ENCODE measurements at places on chromosomes 5 and 9.

GRCh38 chr5:80915716-80916115 lies 44.4 kb upstream of the RASGRF2 start:
- DNase-seq, result no peak

DNA sequence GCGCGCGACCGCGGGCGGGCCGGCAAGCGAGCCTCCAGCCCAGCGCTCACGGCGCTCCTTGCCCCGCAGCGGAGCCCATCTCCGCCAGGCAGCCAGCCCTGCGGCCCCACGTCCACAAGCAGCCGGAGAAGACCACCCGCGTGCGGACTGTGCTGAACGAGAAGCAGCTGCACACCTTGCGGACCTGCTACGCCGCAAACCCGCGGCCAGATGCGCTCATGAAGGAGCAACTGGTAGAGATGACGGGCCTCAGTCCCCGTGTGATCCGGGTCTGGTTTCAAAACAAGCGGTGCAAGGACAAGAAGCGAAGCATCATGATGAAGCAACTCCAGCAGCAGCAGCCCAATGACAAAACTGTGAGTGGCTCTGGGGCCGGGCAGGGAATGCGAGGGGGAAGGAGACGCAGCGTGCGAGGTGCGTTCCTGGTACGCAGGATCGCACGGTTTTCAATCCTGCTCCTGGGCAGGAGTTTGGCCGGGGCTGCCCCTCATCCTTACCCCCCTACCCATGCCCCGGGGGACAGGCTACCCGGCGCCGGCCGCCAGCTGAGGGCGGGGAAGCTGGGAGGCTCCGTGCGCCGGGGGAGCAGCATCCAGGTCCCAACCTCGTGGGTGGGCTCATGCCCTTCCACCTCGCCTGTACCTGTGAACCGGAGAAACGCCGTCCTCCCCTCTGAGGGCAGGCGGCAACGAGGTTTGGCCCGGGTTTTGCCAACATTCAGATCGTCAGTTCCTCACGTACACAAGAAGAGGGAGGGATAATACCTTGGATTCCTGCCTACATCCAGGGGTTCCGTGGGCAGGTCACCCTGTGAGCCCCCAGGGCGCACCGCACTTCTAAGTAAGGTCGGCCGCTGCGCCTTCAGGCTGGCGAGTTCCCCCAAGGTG lies 6.6 kb downstream of the ISL1 start:
- no peak for DNase-seq

DNA sequence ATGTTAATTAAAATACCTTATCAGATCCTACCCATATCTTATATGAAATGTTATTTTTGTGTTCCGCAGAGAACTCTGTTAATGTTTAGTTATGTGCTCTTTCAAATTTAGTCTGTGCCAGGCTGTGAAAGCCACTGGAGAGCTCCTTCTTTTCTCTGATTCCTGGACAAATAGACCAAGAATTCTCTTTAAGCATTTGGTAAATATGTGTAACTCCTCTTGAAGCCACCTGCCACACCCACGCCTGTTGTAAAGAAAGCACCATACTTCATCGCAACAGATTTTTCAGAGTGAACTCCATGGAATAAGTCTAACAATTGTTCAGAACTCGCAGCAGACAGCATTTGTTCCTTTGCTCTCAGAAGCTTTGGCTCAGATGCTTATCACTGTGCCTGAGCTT lies 301.1 kb downstream of the FAM170A start:
- no peak for DNase-seq

- no peak for DNase-seq
Measured at GRCh38 chr5:107831612-107832395, 161.1 kb upstream of the EFNA5 start.

DNA sequence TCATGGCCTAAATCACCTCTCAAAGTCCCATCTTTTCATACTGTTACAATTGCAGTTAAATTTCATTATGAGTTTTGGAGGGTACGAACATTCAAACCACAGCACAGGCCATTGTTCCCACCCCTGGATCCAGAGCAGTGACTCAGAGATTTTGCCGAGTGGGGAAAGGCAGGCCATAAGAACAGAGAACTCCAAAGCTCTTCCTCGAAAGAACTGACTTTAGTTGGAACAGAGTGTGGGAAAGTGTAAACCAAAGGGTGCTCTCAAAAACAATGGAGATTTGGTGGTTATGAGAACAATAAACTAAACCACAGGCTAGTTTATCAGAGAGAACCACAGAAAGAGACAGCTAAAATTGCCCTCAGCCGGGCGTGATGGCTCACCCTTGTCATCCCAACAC lies 19.4 kb upstream of the GRPEL2 start:
- no peak for DNase-seq

DNA sequence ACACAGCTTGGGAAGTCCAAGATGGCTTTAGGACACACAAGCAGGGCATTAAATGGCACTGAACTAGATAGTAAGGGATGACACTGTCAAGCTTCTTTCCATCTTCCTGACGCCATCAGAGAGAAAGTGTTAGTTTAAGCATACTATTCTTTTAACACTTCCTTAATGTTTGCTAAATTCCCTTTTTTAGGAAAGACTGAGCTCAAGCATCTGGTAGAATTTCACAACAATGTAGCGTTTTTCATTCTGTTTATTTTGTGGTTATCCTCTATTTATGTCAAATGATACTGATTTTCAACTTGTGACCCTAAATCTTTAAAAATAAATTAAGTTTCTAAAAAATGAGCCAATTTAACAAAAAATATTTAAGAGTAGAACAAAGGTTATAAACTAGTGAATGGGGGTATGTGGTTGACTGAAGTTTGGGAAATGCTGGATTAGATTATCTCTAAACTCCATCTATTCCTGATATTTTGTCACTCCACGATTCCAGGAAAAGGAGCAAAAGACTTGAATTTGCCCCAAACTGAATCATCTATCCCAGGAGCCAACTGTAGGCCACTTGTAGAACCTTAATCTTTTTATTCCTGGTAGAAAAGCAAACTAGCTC lies 147.4 kb upstream of the KLF9 start:
- no peak for DNase-seq

DNA sequence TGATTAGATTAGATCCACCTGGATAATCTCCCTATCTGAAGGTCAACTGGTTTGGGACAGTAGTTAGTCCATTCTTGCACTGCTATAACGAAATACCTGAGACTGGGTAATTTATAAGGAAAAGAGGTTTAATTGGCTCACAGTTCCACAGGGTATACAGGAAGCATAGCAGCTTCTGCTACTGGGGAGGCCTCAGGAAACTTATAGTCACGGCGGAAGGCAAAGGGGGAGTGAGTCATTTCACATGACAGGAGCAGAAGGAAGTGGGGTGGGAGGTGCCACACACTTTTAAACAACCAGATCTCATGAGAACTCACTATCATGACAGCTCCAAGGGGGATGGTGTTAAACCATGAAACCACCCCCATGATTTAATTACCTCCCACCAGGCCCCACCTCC lies 9.9 kb downstream of the C9orf40 start:
- no peak for DNase-seq

DNA sequence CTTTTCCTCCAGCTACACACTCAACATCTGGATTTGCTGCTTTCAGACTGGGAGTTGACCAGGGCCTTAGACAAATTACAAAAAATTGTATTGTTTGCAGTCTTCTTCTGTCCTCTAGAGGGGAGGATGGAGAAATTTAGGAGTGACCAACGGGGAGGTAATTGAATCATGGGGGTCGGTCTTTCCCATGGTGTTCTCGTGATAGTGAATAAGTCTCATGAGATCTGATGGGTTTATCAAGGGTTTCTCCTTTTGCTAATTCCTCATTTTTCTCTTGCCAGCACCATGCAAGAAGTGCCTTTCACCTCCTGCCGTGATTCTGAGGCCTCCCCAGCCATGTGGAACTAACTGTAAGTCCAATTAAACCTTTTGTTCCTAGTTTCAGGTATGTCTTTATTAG lies 4.2 kb downstream of the IFNA8 start:
- DNase-seq, result no peak

- no peak for DNase-seq
Measured at GRCh38 chr5:136027311-136027710, 1.5 kb upstream of the TGFBI start.

- DNase-seq, result no peak
Measured at GRCh38 chr5:40571729-40572128, 108.0 kb upstream of the PTGER4 start.

DNA sequence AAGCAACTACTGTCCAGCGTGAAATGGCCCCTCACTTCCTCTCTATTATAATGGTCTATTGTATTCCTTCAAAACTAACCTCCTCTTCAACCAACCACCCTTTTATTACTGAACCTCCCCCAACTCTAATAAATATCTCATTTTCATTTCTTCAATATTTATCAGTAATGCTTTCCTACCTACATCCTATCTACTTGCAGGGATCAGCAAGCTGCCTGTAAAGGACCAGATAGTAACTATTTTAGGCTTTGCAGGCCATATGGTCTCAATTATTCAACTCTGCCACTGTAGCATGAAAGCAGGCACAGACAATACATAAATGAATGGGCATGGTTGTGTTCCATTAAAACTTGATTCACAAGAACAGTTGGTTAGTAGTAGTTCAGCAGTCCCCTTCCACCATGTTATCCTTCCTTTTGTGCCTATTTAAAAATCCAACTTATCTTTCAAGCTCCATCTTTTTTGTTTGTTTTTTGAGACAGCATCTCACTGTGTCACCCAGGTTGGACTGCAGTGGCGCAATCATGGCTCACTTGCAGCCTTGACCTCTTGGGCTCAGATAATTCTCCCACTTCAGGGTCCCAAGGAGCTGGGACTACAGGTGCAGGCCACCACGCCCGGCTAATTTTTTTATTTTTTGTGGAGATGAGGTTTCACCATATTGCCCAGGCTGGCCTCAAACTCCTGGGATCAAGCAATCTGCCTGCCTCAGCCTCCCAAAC lies 45.8 kb downstream of the PCDHGC5 start:
- no peak for DNase-seq

GRCh38 chr5:38719916-38720315 lies 125.9 kb upstream of the OSMR start:
- no peak for DNase-seq

DNA sequence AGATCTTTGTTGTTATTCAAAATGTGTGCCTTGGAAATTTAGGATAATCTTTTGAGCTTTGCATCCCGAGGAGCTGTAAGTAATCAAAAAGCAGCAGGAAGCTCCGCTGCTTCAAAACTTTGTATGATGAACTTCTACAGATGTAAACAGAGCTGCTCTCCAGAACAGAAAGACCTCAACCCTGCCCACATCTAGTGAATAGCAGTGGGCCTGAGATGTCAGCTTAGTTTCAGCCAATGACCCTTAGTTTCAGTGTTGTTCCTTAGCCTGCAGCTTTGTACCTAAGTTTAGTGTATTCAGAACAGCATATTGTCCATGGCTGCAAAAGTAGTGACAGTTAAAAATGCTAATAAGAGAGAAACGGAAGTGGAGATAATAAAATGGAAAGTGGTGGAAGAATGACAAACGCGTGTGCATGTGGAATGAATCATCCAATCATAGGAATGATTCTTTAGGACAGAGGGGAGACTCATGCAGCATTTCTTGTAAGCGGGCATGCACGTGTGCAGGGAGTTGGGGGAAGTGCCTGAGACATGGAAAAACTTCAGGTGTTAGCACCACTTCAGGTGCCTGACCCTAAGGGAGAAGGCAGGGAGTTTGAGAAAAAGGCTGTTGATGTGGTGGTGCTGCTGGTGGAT lies 24.9 kb downstream of the SNX24 start:
- DNase-seq, result no peak

- DNase-seq, result no peak
Measured at GRCh38 chr9:83071626-83072025, 8.7 kb upstream of the RASEF start.

DNA sequence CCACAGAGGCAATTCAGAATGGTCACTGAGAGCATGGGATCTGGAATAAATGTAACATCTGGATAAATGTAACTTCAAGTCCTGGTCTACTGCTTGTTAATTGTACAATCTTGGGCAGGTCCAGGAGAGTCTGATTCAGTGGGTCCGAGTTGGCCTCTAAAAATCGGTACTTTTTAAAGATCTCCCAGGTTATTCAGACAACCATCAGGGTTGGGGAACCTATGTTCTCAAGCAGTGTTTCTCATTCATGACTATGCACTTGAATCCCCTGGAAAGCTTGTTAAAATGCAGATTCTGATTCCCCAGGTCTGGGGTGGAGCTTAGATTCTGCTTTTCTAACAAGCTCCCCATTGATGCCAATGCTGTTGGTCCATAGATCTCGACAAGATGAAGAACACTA lies 14.8 kb downstream of the ANXA1 start:
- DNase-seq, result no peak

GRCh38 chr9:73178044-73178443 lies 26.4 kb downstream of the ANXA1 start:
- no peak for DNase-seq
